ENCODE measurements at places on chromosomes 16 and 17.

GRCh38 chr17:57439651-57440050 is 183.3 kb downstream of the MSI2 start:
- no peak for DNase-seq

DNA sequence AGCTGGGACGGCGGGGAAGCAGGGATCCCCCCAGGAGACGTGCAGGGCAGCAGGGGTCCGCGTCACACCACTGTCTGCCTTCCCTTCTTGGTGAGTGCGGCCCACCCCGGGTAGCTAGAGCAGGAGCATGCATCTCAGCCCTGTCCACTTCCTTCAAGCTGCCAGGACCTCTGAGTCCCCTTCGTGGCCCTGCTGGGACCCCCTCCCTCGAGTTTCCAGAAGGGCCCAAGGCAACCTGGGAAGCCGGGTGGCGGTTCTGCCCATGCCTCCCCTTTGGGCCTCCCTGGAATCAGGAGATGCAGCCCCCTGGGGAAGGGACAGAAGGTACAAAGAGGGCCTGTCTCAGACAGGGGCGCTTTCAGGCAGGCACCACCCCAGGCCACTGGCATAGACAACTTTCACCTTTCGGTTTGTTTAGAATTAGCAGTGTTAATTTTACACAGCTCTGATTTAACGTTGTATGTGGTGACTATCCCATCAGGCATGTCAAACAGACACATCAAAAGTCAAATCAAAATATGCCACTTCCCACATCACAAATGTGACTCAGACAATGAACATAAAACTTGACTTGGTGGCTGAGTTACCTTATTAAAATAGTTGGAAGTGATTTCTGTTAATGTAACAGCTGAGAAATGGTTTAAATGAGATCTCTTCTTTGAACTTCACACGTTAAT is 94.5 kb upstream of the METRNL start:
- DNase-seq: no peak

DNA sequence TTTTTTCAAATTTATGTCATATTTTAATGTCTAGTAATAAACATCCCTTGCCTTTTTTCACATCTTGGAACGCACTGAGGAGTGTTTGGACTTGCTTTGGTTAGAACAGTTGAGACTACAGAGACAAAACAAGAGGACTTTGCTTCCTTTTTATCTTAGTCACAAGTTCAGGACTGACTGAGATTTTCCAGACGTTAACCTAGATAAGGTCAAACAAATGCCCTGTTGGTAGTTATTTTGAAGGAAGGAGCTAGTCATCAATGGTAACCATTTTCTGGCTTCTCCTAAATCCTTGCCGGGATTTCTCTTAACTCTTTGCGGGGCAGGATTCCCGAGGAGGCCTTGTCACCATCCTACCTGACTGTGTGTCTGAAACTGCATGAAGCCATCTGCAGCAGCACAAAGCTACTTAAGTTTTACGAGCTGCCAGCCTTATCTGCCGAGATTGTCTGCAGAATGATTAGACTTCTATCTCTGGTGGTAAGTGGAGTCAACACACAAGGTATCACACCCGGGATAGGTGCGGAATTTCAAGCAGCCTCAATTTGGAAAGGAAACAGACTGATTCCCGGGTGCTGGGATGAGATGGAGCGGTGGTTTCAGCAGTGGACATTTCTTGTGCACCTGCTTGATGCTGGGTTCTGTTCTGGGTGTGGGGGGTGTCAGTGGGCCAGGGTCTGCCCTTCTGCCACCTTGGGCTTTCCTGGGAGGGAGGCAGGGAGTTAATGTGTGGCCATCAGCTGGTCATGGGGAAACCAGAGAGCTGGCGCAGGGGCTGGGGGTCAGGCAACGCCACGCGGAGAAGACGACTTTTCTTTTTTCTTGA is 48.3 kb downstream of the RNF213 start:
- no peak for DNase-seq

- DNase-seq: no peak
Measured at GRCh38 chr17:29038085-29038795, 4.7 kb upstream of the PIPOX start.

GRCh38 chr17:72273289-72274056 is 152.7 kb downstream of the SOX9 start:
- no peak for DNase-seq

DNA sequence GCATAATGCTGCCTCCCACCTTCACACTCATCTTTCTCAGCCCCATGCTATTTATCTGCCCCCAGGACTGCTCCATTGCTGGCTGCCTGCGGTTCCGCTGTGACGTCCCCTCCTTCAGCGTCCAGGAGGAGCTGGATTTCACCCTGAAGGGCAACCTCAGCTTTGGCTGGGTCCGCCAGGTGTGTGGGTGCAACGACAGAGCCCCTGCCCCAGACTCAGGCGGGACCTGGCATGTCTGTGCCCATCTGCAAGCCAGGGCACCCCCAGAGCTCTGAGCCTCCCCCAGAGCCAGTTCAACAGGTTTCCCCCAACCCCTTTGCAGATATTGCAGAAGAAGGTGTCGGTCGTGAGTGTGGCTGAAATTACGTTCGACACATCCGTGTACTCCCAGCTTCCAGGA is 12.9 kb upstream of the ITGAD start:
- no peak for DNase-seq

GRCh38 chr16:50304467-50305440 is 38.4 kb downstream of the ADCY7 start:
- DNase-seq: no peak

DNA sequence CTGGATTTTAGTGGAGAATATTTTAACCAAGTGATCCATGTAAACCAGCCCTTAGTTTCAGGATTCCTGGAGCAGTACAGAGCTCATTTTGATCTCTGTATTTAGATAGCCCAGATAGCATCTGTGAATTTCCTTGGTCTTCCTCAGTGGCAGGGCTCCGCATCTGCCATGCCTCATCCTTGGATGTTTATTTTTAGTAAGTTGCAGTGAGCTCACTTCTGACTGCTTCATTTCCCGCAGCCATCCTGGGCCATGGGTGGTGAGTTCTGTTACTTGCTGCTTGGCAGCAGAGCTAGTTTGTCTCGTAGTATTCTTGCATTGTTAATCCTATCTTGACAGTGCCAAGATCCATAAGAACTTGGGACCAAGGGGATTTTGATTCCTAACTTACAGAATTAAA is 33.7 kb downstream of the IST1 start:
- no peak for DNase-seq
